Stimulated activated CD8-positive, alpha-beta memory T cell treated with anti-CD3 and anti-CD28 coated beads, Interleukin-4, amount 100 ng/mL, for 4 hours (primary cell): ENCODE measurements at places on chromosomes 11 and 22.

- no peak for DNase-seq
Observed at GRCh38 chr11:17650127-17650911, 69.1 kb upstream of the MYOD1 start.

GRCh38 chr22:38736257-38736570 lies 19.6 kb downstream of the SUN2 start:
- no peak for DNase-seq

DNA sequence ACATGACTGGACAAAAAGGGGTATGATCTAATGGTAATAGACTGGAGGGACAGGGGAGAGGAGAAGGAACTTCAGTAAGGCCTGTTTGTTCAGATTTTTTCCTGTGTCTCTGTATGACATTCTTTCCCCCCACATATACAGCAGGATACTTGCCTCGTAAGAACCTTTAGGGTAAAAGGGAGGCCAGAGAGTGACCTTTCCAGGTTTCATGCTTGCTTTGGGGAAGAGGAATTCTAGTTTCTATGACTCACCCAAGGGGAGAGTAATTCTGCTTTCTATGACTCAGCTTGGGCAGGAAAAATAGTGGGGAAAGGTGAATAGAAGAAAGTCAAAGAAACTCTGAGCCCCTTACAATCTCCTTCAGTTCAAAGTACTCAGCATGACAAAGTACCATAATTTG lies 457.0 kb downstream of the DLG2 start:
- DNase-seq, result no peak

- no peak for DNase-seq
Observed at GRCh38 chr11:66409226-66409625, 11.6 kb upstream of the NPAS4 start.

- DNase-seq, result no peak
Observed at GRCh38 chr22:39724390-39724789, 153.8 kb downstream of the CACNA1I start.

DNA sequence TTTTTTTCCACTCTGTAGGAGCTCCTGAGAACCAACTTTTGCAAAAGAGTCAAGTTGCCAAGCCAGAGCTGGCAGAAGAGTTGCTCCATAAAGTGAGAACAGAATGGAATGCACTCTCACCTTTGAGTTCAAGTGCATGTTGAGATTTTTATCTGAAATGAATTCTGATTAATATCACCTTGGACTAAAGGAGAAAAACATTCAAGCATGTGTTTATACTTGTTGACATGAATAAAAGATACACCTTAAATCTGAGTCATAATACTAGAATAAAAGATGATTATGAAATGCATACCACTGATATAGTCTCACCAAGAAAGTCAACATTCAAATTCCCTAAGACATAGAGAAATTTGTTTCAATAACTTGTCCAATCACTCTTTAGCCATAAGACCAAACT lies 37.8 kb downstream of the ARL14EP start:
- no peak for DNase-seq
